ENCODE measurements at places on chromosomes 2 and 18.

GRCh38 chr2:96345438-96345837, 9.9 kb downstream of the NCAPH start:
- DNase-seq: peak; percentile 33

GRCh38 chr2:168469281-168469988, 13.4 kb downstream of the CERS6 start:
- DNase-seq: no peak

DNA sequence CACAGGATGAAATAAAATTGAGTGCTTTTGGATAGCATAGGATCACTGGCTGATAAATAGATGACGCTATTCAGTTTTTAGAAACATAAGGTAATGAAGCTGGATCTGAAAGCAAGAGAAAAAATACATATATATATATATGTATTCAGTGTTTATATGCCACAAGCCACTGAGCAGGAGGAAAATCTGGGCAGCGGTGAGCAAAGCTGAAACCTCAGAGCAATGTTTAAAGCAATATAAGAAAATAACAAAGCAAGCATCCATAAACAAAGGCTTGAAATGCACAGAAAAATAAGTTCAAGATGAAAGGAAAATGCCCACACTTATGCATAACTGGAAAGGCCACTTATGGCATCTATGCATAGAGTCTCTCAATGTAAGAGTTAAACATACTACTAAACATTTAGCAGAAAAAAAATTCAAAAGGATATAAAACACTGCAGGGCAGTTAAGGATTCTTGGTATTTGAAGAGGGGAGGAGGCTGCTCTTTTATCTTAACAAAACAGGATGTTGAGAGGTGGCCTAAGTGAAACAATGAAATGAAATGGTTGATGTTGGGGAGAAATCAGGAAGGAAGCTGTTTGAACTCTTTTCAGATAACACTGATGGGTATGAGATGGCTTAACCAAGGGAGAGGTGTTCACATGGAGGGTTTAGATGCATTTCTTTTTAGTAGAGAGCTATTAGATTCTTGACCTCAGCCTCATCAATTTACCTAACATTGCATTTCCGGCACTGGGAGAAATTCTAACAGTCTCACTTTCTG, 129.1 kb downstream of the ARHGAP15 start:
- peak; percentile 65 for DNase-seq

DNA sequence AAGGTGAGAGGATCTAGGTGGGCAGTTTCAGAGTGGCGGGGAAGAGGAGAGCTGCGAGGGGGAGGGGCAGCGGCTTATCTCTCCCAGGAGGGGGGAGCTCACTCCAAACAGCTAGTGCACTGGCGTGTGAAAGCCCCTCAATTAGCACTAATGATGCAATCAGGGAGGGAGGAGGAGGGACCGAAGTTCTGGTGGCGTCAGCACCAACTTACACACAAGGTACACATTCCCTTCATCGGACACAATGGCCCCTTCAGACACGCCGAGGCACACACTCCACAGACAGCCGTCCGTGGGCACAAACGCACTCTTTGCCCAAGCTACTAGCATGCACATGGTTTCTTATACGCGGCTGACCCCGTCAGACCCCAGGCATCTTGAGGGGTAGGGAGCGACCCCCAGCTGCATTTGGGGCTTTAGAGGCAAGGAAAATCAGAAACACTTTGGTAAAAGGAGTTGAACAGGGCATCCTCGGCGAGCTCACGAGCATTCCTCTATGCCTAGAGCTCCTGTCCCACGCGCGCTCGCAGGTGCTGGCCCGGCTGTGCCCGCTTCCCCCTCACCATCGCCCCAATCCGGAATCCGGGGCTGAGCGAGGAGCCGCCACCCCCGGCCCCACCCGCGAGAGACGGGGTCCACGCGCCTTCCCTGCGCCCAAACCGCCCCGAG, 868 bp upstream of the PKDCC start:
- no peak for DNase-seq

GRCh38 chr2:46002507-46002883, 294.7 kb upstream of the EPAS1 start:
- DNase-seq: no peak

DNA sequence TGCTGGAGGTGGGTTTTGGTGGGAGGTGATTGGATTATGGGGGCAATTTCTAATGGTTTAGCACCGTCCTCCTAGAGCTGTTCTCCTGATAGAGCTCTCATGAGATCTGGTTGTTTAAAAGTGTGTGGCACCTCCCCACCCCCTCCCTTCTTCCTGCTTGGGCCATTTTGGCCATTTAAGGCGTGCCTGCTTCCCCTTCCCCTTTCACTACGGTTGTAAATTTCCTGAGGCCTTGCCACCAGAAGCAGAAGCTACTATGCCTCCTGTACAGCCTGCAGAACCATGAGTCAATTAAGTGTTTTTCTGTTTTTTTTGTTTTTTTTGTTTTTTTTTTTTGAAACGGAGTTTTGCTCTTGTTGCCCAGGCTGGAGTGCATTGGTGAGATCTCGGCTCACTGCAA, 335.7 kb upstream of the HS6ST1 start:
- DNase-seq: no peak

Measured in CD4-positive, alpha-beta T cell treated with Interleukin-6 at 100 ng/mL for 8 hours (primary cell).